ENCODE measurements at places on chromosomes 3 and 15.

GRCh38 chr15:96551196-96551595 lies 220.7 kb downstream of the NR2F2 start:
- DNase-seq, result no peak

DNA sequence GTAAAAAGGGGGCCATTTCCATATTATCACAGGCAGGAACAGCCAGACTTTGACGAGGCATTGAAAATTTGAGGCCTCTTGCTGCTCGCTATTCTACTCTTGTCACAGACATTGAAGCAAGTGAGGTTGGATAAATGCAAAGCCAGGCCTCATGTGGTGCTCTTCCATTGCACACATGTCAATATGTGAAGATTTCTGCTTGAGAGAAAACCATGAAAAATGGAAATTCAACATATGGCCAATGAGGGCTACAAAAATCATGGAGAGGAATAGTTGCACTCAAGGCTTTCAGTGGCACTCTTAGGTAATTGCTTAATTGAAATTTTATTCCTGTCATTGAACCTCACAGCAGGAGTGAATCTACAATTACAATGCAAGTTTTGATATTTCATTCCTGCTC lies 185.6 kb upstream of the MBNL1 start:
- DNase-seq, result no peak

DNA sequence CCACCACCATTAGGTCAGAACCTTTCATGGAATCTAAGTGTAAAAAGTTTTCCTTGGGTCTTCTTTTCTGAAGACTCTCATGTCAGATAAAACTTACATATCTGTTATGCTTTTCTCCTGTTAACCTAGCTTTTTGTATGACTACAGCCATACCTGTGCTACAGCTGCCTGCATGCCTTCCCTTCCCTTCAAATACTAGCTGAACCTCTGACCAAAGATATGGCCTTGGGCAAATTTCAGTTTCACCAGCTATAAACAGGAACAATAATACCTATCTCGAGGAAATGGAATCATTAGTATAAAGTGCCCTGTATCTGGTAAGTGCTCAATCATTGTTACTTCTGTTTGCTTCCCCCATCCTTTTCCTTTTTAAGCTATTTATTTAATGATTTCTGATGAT lies 25.0 kb downstream of the GLB1 start:
- DNase-seq, result no peak

DNA sequence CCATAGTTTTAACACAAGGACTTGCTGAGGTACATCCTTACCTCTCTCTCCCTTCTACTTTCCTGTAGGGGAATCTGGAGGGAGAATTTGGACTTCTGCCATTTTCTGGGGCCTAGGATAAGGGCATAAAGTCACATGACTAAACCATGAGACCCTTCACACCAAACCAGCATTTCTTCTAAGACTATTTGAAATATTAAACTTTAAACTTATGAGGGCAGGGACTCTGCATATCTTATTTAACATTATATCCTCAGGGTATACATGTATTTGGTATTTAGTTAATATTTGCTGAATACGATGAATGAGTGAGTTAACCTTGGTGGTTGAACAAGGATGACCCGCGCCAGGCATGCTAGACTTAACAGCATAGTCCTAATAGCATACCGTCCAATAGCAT lies 63.4 kb downstream of the USP13 start:
- DNase-seq, result no peak

DNA sequence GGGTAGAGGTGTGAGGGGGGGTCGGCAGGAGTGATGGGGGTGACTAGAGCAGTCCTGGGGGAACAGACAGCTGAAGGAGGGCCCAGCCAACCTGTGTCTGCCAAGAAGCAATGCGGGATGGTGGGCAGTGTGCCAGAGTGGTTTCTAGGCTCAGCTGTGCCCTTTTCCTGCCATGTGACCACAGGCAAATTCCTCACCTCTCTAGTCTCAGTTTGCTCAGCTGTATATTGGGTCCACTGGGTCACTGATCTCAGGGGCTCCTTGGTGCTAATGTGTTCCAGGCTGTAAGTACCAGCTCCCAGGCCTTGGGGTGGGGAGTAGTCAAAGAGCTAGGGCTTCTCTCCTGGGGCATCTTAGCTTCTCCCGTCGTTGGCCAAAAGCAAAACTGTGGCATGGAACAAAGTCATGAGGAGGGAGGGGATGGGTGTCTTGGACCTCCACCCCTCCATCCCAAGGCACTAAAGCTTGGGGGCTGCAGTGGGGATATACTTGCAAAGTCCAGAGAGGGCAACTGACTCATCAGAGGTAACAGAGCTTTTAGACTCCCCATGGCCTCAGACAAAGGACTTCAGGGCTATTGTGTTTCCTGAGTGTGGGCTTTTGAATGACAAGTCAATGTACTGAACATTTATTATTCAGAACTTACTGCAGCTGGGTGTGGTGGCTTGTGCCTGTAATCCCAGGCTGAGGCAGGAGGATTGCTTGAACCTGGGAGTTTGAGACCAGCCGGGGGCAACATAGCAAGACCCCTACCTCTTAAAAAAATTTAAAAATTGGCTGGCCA lies 20.9 kb downstream of the SMAD6 start:
- no peak for DNase-seq

DNA sequence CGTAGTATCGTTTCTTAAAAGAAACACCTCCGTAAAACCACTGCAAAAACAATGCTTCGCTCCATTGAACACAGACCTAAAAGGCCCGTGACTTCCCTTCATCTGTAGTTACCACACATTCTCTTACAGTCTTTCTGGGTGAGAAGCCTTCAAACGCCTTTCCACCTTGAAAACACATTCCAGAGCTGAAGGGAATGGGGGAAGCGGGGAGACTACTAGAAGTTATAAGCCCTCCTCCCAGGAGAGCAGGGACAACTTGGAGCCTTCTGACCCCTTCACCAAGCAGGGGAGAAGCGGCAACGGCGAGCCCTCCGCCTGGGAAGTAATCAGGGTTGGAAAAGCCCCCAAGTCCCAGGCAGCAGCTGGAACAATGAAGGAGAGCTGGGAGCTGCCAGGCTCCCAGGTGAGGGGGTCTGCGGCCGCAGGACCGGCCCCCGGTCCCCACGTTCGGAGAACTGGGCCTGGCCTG lies 461 bp downstream of the SECISBP2L start:
- no peak for DNase-seq

- DNase-seq, result no peak
These were observed 403.2 kb downstream of the PTPRG start for GRCh38 chr3:61964566-61964965.

- no peak for DNase-seq
These were observed 38.8 kb downstream of the GADL1 start for GRCh38 chr3:30855400-30856292.

DNA sequence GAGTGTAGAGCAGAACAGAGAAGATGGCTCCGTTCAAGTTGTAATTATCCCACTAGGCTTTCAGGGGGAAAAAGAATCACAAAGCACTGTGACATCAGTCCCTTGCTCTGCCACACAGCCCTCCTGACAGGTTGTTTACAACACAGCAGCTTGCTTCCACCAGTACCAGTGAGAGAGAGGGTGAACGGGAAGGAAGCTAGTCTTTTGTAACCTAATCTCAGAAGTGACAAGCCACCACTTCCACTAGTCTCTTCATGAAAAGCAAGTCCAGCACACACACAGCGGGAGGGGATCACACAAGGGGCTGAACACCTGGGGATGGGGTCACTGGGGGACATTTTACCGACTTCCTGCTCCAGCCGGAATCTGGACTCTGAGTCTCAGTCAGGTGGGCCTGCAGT lies 86.3 kb downstream of the FAM81A start:
- no peak for DNase-seq

DNA sequence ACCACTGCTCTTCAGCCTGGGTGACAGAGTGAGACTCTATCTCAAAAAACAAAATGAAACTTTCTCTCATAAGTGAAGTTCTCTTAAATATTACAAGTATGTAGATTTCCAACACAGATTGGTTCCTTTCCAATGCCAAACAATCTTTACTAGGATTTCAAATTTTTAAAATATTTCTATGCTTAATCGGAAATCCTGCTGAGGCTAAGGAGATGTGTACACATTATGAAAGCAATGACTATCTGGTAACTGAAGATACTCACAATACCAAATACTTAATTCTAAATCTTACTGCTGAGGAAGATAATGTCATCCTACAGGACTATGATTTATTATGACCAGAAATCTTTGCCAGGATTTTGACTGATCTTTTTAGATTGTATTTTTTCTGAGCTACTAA lies 255.6 kb upstream of the ZNF717 start:
- no peak for DNase-seq

GRCh38 chr15:63978511-63979261 lies 67.6 kb downstream of the DAPK2 start:
- DNase-seq, result no peak

DNA sequence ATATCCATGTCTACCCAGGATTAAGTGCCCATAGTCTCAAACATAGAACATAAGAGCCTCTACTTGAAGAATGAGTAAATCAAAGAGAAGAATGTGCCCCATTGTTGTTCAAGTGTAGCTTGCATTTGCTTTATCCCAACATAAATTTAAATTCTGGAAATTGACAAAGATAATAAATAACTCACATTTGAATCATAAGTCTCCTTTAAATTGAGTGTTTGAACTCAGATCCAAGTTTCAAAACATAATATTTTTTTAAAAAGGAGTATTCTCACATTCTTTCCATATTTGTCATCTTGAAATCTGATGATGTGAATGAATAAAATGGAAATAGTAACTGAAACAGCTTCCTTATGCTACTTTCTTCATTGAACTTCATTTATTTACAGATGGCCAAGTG lies 135.2 kb downstream of the MECOM start:
- no peak for DNase-seq

- no peak for DNase-seq
These were observed 179.8 kb downstream of the APBA2 start for GRCh38 chr15:29065571-29065970.

GRCh38 chr15:51226576-51227210 lies 111.7 kb downstream of the CYP19A1 start:
- no peak for DNase-seq

DNA sequence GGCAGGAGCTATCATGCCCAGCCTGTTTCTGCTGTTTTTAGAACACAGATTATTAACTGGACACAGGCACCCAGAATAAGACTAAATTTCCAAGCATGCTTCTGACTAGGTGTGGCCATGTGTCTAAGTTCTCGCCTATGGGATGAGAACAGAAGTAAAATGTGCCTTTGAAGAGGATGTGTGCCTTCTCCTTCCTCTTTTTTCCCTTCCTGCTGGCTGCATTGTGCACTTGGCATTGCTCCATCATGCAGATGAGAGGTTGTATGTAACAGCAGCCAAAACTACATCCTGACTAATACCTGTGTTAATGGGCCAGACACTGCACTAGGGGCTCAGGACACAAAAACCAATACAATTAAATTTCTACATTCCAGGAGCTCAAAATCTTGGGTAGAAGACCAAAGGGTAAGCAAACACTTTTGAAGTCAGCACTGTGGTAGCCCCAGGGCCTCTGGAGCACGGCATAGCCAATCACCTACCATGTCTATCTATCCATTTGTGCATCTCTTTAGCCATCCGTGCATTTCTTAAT lies 40.9 kb upstream of the RNU6-1 start:
- no peak for DNase-seq

DNA sequence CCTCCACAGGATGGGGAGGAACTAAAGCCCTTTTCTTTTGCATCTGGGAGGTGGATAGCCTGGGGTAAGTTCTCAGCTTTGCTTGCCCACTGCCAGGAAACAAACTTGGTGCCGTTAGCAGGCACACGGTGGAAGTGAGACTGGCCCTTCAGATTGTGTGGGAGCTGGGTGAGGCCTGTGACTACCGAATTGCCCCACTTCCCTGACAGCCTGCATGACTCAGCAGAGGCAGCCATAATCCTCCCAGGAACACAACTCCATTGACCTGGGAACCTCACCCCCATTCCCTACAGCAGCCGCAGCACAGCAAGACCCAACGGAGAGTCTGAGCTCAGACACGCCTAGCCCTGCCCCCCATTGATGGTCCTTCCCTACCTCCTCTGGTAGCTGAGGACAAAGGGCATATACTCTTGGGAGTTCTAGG lies 282.6 kb downstream of the KLF13 start:
- no peak for DNase-seq

DNA sequence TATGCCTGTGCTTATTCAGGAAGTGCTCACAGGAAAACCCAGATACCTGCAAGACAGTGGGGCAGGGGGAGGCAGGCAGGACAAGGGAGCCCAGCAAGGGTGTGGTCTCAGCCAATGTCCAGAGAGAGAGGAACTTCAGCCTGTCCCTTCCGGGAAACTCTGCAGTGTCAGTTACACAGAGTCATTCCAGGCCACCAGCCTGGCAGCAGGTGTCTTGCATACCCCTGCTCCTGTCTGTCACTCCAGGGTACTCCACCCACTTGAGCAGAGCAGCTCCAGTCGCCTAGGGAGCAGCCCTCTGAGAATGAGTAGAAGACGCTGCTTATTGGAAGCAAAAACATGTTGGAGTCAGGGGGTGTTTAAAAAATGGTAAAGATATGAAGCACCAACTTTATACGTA lies 431.2 kb upstream of the RGMA start:
- DNase-seq, result no peak

GRCh38 chr3:181009225-181009624 lies 19.7 kb upstream of the DNAJC19 start:
- no peak for DNase-seq

GRCh38 chr3:188244395-188244861 lies 90.5 kb downstream of the LPP start:
- DNase-seq, result no peak

DNA sequence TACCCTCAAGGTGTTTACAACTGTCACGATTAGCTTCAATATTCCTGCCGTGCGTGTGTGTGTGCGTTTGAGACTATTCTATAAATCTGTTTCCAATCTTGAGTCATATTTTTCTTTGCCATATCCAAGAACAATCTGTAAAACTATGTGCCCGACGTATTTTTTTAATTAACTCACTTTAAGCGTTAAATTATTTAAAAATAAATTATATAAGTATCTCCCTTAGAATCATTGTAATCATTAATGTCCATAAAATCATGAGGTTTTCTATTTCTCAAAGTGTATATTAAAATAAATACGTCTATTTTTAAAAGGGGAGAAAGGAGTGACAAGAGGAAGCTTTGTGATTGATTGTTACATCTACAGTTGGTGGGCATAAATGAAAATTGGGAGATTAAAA lies 2.9 kb downstream of the SETMAR start:
- DNase-seq, result no peak

DNA sequence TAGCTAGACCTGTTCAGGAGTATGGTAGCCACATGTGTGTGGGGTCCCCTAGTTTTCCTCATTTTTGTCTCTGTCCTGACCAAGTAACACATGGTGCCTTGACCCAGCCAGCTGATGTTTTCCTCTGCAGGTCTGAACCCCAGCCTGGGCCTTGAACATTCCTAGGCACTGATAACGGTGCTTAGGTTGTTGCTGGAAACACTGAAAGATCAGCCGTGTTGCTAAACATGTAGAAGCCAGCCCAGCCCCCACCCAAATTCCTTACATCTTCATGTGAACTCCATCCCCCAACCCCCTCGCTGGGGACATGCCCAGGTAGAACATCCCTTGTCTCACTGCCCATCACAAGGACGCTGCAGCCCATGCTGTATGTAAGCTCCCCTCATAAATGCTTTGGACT lies 18.7 kb downstream of the RTP3 start:
- no peak for DNase-seq

DNA sequence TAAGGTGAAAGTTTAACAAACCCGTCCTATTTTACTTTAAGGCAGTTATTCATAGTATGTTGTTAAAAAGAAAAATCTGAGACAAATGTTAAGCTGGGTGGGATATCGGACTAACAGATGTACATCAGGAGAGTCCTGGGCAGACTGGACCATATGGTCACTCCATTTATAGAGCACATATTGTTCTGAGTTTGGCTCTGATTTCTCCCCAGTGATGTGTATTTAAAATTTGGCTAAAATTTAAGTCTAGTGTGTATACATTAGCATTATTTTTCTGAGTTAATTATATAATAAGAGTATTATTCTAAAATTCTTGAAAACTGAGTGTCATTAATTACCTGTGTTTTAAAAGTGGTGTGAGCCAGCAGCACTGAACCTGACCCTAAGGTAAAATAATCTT lies 6.1 kb downstream of the GMPS start:
- no peak for DNase-seq
